ENCODE measurements at places on chromosomes 3 and 15.

- DNase-seq: no peak
Measured at GRCh38 chr3:109442531-109442930, 105.2 kb upstream of the DPPA4 start.

DNA sequence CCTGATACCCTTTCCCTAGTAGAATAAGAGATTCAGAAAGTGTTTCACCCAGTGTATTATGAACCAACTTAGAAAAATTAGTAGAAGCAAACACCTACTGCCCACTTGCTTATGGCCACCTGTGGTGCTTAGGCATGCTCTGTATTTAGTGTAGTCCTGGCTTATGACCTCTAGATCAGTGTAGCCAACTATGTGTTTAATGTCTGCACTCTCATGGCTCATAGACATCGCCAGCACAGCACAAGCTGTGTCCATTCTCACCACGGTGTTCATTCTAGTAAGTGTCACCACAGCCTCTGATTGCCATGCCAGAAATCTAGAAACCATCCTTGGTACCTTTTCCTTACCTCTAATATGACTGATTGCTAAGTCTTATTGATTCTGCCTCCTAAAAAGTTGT, 14.3 kb downstream of the ASB7 start:
- DNase-seq: no peak

DNA sequence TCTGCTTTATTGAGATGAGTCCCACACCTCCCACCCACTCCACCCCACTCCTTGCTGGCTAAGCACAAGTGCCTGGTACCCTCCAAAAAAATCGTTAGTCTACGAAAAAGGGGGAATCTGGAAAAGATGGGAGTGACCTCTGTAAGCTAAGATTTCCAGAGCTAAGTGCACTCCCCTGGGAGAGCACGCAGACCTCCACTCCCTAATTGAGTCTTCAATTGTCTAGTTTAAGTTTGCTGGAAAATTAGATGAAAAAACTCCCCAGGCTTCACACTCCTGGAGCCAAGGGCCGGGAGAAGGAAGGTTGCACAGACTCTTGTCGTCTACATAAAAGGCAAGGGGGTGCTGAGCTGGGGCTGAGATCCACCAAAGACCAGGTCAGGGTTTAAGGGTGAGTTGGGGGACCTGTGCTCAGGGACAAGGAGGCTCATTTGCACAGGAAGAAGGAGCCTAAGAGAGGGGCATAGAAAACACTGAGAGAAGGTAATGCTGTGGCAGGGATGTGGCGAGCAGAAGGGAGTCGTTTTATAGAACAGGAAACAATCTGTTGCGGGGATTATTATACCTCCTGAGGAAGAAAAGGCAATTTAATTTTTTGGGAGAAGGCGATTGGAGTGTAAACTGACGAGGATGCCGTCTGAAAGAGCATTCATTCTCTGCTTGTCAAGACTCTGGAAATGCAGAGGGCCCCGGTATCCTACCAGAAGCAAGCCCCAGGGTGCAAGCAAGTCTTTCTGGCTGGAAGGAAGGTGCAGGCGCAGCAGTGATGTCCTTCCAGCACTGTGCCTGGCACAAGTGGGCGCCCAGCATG, 126.5 kb upstream of the DLG1 start:
- DNase-seq: no peak

GRCh38 chr3:135755330-135756105, 210.0 kb upstream of the PPP2R3A start:
- no peak for DNase-seq

DNA sequence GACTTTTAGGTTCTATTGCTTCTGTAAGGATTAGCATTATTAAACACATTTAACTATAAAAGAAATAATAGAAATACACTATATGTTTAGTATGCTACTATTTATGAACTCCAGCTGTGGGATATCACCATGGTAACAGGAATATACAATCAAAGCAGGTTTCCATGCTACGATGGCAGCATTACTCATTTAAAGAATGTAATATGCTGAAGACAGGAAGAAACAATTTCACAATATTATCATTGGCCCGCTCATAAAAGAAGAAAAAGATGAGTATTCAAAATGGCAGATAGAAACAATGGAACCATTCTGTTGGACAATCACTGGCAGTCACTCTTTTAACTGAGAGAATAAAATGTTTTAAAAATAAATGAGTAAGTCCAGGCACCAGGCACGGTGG, 153.4 kb downstream of the CBLB start:
- no peak for DNase-seq

- DNase-seq: no peak
Measured at GRCh38 chr3:179961703-179962078, 75.0 kb downstream of the PEX5L start.

All from stimulated activated CD8-positive, alpha-beta memory T cell treated with anti-CD3 and anti-CD28 coated beads, Interleukin-15, amount 100 ng/mL, for 48 hours (primary cell).